ENCODE measurements at places on chromosomes 6 and 20.

- DNase-seq: no peak
These were observed 345.6 kb downstream of the CDC5L start for GRCh38 chr6:44733126-44733525.

- DNase-seq: no peak
These were observed 6.6 kb downstream of the FOXS1 start for GRCh38 chr20:31838646-31839292.

DNA sequence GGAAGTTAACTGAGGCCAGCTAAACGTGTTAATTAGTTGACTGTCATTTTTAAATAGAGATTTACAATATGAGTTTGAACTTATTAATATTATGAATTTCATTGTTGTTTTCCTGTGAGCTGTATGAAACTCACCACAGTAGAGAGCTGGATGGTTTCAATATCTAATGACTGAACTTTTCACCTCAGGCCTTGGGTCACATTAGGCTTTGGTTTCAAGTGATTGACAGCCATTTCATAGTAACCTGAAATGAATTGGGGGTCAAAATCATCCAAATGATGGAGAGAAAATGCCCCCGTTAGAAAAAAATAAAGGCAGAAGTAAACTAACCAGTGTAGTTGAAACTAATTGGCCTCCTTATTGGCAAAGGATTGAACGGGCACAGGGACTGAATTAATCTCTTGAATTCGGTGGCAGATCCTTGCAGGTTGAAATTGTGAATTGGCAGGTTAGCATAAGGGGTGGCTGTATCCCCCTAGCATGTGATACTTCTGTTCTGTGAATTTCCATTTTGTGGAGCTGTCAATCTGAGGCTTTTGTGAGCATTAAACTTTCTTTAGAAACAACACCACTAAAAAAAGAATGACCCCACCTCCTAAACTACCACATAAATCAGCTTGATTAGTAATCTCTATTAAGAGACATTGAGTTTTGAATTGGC lies 155.1 kb upstream of the MMS22L start:
- no peak for DNase-seq

DNA sequence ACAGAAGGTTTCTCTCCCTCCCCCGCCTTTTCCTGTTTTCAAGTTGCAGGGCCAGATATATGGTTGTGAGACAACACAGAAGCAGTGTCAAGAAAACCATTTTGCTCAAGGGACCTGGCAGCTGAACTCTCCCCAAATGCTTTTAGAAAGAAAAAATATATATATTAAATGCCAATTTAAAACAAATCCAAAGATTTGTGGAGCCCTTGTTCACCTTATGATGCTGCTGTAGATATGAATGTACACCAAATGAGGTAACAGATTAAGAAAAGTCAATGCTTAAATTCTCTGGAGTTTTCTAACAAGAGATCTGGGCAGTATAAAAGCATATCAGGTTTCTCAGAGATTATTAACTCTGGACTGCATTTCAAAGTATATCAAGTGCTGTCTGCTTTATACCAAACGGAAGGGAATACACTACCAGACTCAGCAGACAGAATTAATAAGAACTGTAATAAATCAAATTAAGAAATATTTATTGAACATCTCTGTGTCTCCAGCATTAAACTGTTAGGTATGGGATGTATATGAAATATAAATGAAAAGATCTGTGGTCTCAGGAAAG lies 357.5 kb downstream of the HDGFL1 start:
- DNase-seq: no peak

- no peak for DNase-seq
These were observed 47.7 kb downstream of the FYN start for GRCh38 chr6:111825439-111826086.

- no peak for DNase-seq
These were observed 311.9 kb upstream of the CITED2 start for GRCh38 chr6:139686308-139686707.

Measured in stimulated activated CD4-positive, alpha-beta T cell treated with anti-CD3 and anti-CD28 coated beads, Interleukin-12 subunit alpha, Interleukin-12 subunit beta, amount 100 ng/mL, for 48 hours (primary cell).